NCI-H1694 treated with DMSO at 0.1 percent for 48 hours (cell line): ENCODE measurements at places on chromosomes 16 and 17.
A peak's percentile ranks its signal among the peaks of the same experiment; 100 is the strongest.

DNA sequence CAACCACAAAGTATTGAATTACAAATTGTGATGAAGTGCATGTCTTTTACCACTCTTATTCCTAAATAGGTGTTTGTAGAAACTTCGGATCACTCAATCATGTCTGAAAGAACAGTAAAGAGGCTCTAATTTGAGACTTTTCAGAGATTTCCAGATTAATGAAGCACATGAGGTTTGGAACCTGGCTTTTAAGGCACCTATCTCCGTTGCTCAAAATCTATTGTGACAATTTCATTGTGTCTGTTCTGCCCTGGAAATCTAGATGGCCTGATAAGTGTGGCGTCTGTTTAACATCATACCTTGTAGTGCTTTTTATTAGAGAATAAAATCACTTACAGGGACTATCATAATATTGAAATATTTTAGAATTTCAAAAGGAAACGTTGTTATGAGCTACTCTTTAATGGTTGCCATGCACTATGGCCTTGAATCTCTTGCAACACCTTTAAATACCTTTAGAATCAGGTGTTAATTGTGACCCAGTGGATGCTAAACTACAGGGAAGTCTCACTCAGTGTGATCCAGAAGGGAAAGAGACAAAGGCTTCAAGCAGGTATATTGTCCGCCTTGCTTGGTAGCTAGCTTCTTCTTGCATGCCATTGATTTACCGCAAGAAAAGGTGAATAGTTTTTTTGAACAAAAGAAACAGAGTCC, 210.3 kb downstream of the CNTNAP4 start:
- no peak for DNase-seq

- no peak for DNase-seq
These were observed 6.6 kb downstream of the GSDMA start for GRCh38 chr17:39969375-39969774.

DNA sequence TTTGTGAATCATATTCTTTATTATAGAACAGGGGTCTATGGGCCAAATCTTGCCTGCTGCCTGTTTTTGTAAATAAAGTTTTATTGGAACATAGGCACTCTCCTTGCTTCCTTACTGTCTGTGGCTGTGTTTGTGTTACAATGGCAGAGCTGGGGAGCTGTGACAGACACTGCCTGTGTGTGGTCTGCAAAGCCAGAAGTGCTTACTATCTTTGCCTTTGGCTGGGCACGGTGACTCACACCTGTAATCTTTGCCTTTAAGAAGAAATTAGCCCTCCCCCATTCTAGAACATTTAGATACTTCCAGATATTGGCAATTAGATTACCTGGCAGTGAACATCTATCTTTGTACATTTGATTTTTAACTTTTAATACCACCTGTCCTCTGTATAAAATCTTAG, 308.3 kb downstream of the FOXL1 start:
- no peak for DNase-seq

DNA sequence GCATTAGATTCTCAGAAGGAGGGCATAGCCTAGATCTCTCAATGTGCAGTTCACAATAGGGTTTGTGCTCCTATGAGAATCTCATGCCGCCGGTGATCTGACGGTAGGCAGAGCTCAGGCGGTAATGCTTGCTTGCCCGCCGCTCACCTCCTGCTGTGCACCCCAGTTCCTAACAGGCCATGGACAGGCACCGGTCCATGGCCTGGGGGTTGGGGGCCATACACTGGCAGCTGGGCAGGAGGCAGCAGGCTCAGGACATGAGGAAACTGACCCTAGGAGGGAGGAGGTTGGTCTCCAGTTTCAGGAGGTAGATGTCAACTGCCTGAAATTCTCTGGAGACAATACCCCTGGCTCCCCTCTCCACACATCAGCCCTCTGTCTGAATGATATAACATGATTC, 245.0 kb upstream of the CACNG5 start:
- DNase-seq: no peak

DNA sequence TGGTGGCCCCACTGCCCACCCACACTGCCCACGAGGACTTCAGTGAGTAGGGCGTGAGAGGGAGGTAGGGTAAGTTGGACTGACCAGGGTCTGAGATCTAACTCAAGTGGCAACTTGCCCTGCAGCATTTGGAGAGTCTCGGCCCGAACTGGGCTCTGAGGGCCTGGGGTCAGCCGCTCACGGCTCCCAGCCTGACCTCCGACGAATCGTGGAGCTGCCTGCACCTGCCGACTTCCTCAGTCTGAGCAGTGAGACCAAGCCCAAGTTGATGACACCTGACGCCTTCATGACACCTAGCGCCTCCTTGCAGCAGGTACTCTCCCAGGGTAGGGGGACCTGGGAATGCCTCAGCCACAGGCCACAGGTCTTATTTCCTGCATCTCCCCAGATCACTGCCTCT, 5.2 kb upstream of the NRN1L start:
- no peak for DNase-seq

DNA sequence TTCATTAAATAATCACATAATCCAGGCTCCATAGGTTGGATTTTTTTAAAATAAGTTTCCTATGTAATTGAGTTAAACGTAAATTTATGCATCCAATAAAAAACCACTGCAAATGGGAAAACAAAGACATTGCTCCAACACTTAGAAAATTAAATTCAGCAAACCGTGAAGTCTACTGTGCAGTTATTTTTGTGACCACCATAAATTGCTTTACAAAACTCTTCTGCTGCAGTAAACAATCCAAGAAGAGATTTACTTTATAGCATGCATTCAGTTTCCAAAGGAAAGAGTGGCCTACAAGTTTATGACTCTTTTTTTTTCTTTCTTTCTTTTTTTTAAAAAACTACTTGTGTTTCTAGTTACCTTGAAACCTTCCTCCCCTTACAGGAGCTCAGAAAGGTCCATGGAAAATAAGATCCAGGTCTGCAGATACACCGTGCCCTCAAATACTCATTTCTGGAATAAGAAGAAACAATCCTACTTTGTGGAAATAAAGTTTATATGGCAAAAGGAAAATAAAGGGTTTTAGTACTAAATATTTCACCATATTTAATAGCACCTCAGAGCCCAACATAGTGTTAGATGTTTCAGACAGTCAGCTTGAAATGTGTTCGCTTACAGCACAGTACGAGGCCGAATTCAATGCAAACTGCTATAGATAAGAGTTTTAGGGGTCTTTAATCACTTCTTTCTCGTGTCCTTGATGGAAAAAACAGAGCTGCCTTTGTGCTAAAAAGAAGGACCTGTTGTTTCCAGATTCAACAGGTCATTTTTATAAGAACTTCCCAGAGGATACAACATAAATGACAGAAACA, 3.2 kb downstream of the HS3ST3A1 start:
- DNase-seq: no peak

GRCh38 chr17:50303051-50303450, 28.8 kb downstream of the TMEM92 start:
- DNase-seq: no peak

GRCh38 chr17:75269844-75270217, 1.2 kb downstream of the MIF4GD start:
- no peak for DNase-seq

DNA sequence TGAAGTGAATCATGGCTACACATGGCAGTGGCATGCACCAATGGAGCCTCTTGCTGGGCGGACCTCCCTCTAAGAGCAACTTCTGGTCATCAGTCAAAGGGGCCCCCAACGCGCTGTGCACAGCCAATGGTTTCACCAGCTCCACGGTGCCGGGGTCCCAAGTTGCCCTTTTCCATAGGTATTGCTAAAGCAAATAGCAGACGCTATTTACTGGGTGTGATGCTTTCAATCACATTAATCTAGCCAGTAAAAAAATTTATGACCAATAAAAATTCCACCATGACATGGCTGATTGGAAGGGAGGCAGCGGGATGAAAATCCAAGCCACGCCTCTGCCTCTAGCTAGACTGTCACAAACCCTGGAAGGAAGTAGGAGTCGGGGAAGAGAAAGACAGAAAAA, 680.3 kb upstream of the SOX9 start:
- no peak for DNase-seq

DNA sequence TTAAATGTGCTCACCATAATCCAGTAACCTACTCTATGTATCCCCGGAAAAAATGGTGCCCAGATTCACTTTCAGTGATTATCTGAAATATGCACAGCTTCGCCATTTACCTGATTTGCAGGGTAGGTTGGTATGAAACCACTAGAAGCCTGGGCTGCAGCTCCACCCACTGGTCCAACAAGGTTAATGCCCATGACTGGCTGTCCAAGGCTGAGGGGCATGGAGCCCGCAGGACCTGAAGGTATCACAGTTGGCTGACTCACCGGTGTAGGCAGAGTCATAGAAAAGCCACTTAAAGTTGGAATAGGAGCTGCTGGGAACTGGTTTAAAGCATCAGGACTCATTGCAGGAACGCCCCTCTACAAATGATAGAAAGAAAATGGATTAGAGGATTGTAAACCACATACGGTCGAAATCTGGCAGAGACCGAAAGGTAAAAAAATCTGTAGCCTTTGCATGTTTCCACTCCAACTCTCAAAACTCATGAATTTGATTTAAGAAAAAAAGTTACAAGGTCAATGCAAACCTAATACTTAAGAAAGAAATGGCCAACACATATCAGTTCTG, 38.6 kb downstream of the SYNRG start:
- DNase-seq: peak; percentile 36

- no peak for DNase-seq
These were observed 2.0 kb upstream of the GLG1 start for GRCh38 chr16:74608944-74609343.

DNA sequence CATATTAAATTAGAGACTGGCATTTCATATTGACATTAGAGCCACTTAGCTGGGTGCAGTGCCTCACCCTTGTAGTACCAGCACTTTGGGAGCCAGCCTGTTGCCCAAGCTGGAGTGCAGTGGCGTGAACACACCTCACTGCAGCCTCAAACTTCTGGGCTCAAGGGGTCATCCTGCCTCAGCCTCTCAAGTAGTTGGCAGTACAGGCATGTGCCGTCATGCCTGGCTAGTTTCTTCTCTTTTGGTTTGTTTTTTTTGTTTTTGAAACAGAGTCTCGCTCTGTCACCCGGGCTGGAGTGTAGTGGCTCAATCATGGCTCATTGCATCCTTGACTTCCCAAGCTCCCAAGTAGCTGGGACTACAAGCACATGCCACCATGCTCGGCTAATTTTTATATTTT, 8.7 kb downstream of the PPM1E start:
- DNase-seq: no peak

DNA sequence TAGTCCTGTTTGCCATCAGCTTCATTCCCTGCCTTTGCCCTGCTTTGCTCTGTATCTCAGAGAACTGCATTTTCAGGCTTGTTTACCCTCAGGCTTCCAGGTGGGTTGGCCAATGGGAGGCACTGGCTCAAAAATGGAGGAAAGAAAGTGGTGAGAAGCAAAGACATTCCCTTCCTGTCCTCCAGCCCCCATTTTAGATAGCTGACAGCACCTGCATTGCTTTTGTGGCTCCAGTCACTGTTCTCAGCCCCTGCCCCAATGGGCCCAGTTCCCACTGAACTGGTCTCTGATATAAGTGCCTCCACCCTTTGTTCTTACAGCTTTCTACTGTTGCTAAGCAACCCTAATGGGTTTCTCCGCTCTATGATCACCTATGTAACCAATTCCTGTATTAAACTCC, 19.4 kb upstream of the SDK2 start:
- DNase-seq: no peak

GRCh38 chr16:17026600-17027242, 444.0 kb downstream of the XYLT1 start:
- no peak for DNase-seq

GRCh38 chr17:13462146-13462545, 139.6 kb downstream of the HS3ST3A1 start:
- no peak for DNase-seq

DNA sequence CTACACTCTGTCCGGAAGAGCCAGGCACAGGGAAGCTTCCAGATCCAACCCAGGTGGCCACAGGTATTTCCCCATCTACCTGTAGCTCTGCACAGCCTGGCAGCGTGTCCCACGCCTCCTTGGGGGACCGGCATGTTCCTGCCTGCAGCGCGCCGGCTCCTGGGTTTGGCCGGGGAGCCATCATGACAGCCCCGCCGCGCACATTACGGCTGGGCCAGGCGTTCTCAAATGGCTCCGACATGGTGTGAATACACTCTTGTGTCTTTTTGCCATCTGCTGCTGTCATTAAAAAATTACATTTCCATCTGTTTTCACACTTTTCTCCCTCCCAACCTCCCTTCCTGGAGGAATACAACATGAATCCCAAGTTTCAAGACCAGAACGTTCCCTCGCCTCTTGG, 8.0 kb upstream of the GINS2 start:
- peak; percentile 78 for DNase-seq

DNA sequence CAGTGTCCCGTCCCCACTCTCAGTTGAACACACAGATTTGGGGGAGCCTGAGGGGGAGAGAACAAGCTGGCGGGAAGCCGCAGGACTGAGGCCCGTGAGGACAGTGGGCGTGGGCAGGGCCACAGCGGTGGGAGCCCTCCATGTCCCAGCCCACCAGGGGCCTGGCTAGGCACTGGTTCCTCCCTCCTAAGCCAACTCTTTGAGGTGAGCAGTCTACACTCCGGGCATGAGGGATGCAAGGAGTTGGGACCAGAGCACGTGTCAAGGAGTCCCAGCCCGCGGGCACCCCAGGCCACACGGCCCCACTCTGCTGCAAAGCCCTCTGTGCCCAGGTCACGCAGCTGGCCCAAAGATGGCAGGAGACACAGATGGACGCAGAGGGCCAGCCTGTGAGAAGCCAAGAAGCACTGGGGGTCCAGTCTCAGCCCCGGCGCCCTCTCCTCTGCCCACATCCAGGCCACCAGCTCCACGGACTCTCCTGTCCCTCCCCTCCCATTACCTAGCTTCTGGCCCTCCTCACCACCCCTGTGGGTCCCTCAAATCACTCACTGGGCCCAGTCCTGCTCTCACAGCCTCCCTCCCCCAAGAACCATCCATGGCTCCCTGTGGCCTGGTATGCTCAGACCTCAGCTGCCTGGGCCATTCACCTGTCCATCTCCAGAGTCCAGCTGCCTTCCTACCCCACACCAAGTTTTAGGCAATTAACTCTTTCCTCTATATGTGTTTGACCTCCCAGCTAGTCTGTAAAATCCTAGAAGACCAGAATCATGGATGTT, 206.5 kb downstream of the RBFOX3 start:
- no peak for DNase-seq

DNA sequence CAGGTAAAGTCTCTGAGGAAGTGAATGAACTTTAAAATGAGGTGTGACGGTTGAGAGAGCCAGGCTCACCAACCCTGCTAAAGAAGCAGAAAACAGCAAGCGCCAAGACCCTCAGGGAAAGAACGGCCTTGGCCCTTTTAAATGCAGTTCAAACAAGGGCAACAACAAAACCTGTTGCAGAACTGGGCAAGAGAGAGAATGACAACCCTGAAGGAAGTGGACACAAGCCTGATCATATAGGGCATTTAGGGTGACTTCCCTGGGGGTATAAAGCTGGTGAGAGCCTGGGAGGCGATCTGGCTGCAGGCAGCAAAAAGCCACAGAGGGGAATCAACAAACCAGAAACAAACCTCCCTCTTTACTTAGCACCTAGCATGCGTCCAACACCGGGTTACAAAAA, 1.0 kb downstream of the CPPED1 start:
- DNase-seq: no peak

- no peak for DNase-seq
These were observed 54.2 kb upstream of the IL34 start for GRCh38 chr16:70592106-70592571.
